Endothelial cell of umbilical vein (primary cell): ENCODE measurements at places on chromosomes 7 and 10. TPM values are rescaled to one million over a fixed set of nuclear protein-coding genes. Genes with fewer than 3 reads are reported as not detected.

- DNase-seq, result no peak
- no peaks in the 10 kb centered on the region for H3K4me1 ChIP-seq
- no peaks in the 10 kb centered on the region for H3K36me3 ChIP-seq
- no peaks in the 10 kb centered on the region for H3K27me3 ChIP-seq
- H3K27ac ChIP-seq, result no peak overlapping the region
- no peak overlapping the region for H3K4me3 ChIP-seq
Observed at GRCh38 chr7:98826811-98827231, 43.0 kb downstream of the TMEM130 start.

GRCh38 chr7:117630907-117631564 is 151.2 kb downstream of the CFTR start:
- no peaks in the 10 kb centered on the region for H3K36me3 ChIP-seq
- no peak for DNase-seq
- H3K27me3 ChIP-seq, result no peaks in the 10 kb centered on the region

GRCh38 chr7:6433784-6434615 is 13.8 kb downstream of the DAGLB start:
- H3K4me1 ChIP-seq, result peaks cover 7% of the 10 kb centered on the region
- no peak overlapping the region for H3K4me3 ChIP-seq
- DNase-seq, result no peak

GRCh38 chr7:75578081-75578480 is 86.0 kb downstream of the SPDYE5 start:
- no peak overlapping the region for H3K27ac ChIP-seq
- no peaks in the 10 kb centered on the region for H3K4me1 ChIP-seq
- no peaks in the 10 kb centered on the region for H3K27me3 ChIP-seq
- no peak for DNase-seq
- no peak overlapping the region for H3K4me3 ChIP-seq

- H3K4me1 ChIP-seq, result no peaks in the 10 kb centered on the region
- peaks cover 3% of the 10 kb centered on the region for H3K36me3 ChIP-seq
- no peak for DNase-seq
- no peak overlapping the region for H3K27ac ChIP-seq
Observed at GRCh38 chr10:132198381-132199181, 11.8 kb downstream of the DPYSL4 start.

- H3K27ac ChIP-seq, result no peak overlapping the region
- no peaks in the 10 kb centered on the region for H3K36me3 ChIP-seq
- no peak for DNase-seq
- H3K4me3 ChIP-seq, result peak overlapping the region; percentile 39
- H3K4me1 ChIP-seq, result peaks cover 16% of the 10 kb centered on the region
- no peaks in the 10 kb centered on the region for H3K27me3 ChIP-seq
Observed at GRCh38 chr10:62373639-62373994, 552 bp upstream of the ZNF365 start.

- peaks cover 8% of the 10 kb centered on the region for H3K27me3 ChIP-seq
- no peak for DNase-seq
- no peaks in the 10 kb centered on the region for H3K4me1 ChIP-seq
- H3K27ac ChIP-seq, result no peak overlapping the region
Observed at GRCh38 chr10:48285710-48286109, 11.2 kb upstream of the FRMPD2 start.

- DNase-seq, result no peak
- no peaks in the 10 kb centered on the region for H3K4me1 ChIP-seq
- H3K27ac ChIP-seq, result no peak overlapping the region
- no peaks in the 10 kb centered on the region for H3K36me3 ChIP-seq
- no peak overlapping the region for H3K4me3 ChIP-seq
Observed at GRCh38 chr10:85850736-85851135, 515.9 kb downstream of the GRID1 start.

- peak; percentile 57 for DNase-seq
- H3K4me3 ChIP-seq, result no peak overlapping the region
Observed at GRCh38 chr7:131546583-131547141, 9.8 kb downstream of the PODXL start.

GRCh38 chr7:107678110-107678753 is 17.6 kb downstream of the SLC26A4 start:
- no peaks in the 10 kb centered on the region for H3K36me3 ChIP-seq
- no peaks in the 10 kb centered on the region for H3K4me1 ChIP-seq
- DNase-seq, result no peak

DNA sequence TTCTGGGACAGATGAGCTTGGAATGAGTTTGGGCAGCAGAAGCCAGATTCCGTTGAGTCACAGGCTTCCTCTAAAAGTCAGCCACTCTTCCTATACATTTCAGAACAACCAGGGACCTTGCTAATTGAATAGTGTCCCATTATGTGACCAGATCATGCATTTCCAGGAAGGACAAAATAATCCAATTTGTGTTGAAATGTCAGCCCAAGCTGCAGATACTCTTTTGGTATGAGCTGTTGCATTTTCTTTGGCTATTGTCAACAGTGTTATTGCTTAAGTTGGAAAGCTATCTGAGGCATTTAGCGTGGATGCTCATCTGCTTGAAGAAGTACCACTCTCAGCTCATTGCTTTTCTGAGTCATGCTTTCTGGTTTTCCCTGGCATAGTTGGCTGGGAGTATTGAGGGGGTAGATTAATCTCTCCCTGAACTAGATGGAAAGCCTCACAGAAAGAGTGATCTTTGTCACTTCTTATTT is 223.7 kb upstream of the HABP2 start:
- no peaks in the 10 kb centered on the region for H3K36me3 ChIP-seq
- no peak overlapping the region for H3K27ac ChIP-seq
- peaks cover 6% of the 10 kb centered on the region for H3K4me1 ChIP-seq
- DNase-seq, result no peak
- no peaks in the 10 kb centered on the region for H3K27me3 ChIP-seq

DNA sequence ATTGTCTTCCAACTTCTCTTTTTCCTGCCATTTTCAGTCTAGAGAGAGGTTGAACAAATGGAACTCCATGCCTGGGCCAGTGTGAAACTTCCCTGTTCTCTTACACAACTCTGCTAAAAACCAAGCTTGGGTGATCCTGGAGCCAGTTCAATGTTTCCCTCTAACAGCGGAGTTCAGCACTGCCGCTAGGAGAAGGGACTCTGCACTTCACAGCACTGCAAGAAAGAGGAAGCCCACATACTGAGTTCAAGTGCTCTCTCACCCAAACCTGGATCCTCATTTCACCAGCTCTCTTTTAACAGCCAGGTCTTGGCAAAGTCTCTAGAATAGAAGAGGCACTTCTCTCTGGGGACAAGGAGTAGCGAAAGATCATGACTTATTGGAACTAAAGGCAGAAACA is 18.8 kb downstream of the FOXI2 start:
- no peak overlapping the region for H3K27ac ChIP-seq
- DNase-seq, result no peak
- no peaks in the 10 kb centered on the region for H3K4me1 ChIP-seq
- no peaks in the 10 kb centered on the region for H3K36me3 ChIP-seq
- no peak overlapping the region for H3K4me3 ChIP-seq
- no peaks in the 10 kb centered on the region for H3K27me3 ChIP-seq

GRCh38 chr7:28272461-28272877 is 91.9 kb upstream of the JAZF1 start:
- peaks cover 3% of the 10 kb centered on the region for H3K27me3 ChIP-seq
- no peak overlapping the region for H3K27ac ChIP-seq
- no peaks in the 10 kb centered on the region for H3K36me3 ChIP-seq
- peak; percentile 51 for DNase-seq
- no peaks in the 10 kb centered on the region for H3K4me1 ChIP-seq

GRCh38 chr7:140238778-140239652 is 62.2 kb upstream of the KDM7A start:
- no peaks in the 10 kb centered on the region for H3K36me3 ChIP-seq
- no peak overlapping the region for H3K27ac ChIP-seq
- DNase-seq, result no peak
- no peaks in the 10 kb centered on the region for H3K4me1 ChIP-seq

DNA sequence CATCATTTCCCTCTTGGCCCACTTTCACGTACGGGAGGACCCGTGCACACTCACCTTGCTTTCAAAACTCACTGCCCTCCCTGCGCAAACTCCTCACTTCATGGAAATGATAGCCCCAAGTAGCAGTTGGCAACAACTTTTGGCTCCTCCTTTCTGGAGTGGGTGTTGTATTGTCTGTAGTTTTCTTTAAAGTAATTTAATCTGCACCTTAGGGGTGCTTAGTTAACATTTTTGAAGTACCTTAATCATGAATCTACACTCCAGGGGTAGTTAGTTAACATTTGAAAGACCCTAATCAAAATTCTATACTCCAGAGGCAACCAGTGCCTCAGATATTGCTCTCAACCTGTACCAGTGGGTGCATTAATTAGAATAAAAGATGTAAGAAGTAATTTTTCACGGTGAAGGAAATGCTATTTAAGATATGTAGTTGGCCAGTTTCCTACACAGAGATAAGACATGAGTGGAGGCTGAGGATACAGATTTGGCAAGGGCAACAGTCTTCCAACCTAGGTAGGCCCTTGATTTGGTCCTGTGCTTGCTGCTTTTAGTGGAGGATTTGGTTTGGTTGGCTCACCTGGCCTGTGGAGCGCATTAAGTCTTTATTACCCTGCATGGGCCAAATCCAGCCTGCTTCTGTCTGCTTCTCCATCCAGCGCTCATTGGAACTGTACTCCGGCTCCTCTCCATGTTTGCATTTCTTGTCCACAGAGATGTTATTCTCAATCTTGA is 93.0 kb downstream of the EXOC4 start:
- H3K27me3 ChIP-seq, result no peaks in the 10 kb centered on the region
- no peak overlapping the region for H3K27ac ChIP-seq
- no peak for DNase-seq
- no peak overlapping the region for H3K4me3 ChIP-seq

DNA sequence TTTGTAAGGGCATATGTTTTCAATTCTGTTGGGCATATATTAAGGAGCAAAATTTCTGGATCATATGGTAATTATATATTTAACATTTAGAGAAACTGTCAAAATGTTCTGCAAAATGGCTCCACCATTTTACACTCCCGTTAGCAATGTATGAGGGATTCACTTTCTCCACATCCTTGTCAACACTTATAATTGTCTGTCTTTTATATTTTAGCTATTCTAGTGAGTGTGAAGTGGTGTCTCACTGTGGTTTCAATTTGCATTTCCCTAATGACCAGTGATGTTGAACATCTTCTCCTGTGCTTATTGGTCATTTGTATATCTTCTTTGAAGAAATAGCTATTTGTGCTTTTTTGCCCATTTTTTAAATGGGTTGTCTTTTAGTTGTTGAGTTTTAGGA is 8.1 kb upstream of the KLHDC10 start:
- H3K4me1 ChIP-seq, result peaks cover 8% of the 10 kb centered on the region
- no peak for DNase-seq
- H3K27me3 ChIP-seq, result no peaks in the 10 kb centered on the region
- H3K27ac ChIP-seq, result no peak overlapping the region

DNA sequence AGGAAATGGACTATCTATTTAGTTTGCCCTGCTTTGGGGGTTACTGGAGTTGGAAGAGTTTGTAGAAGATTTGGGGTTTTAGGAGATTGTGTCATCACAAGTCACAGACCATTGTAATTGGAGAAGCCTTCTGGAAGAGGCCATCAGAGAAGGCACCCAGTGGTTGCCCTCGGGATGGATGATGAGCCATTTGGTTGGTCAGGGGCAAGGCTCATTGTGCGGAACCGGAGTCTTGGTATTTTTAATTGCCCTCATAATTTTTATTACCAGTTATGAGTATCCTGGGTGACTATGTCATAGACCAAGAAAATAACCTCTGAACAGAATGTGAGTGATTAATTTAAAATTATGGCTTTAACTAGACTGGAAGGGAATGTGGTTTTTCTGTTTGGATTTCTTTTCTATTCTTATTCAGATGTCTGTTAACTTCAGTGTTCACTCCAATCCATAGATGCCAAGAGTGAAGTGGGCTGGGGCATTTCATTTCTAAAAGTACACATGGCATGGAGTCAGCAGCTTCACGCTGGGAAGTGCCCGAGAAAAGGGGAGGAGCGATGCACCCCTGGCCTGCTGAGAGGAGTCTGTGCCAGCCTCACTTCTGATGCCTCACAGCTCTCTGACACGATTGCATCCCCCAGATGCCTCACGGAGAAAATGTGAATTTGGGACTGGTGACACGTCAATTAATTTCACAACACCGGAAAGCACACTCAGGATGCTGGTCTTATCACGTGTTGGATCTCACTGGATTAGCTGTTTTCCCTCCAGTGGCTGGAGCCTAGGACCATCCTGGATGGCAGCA is 225.6 kb upstream of the IGFBP3 start:
- no peak overlapping the region for H3K4me3 ChIP-seq
- no peak overlapping the region for H3K27ac ChIP-seq
- no peaks in the 10 kb centered on the region for H3K4me1 ChIP-seq
- no peaks in the 10 kb centered on the region for H3K27me3 ChIP-seq
- no peaks in the 10 kb centered on the region for H3K36me3 ChIP-seq

DNA sequence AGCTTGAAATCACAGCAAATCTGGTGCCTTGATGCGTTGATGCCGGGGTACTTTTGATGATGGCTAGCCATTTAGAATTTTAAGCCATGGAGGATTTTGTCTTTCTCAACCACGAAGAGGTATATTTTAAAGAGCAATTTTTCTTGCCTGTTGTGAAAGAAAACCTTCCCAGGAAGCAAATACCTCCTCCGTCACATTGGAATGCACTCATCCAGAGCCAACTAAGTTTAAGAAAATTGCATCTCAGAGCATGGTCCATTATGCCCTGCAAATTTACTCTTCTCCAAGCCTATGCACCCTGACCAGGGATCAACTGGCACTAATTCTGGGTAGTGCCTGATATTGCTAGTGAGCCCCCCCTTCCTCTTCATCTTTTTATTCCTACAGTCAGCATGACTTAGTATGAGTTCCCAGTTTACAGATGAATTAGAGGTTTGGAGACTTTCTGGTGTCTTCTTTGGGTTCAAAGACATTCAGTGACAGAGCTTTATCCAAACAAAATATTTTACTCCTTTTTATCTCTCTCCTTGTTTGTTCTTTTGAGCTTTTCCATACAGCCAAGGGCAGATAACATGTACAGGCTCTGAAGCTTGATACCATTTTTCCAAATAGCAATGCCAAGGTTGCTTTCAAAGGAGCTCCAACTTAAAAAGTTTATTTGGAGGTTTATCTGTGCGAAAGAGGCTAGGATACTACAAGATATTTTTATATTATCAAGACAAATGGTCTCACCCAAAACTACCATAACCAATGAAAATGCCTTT is 56.6 kb upstream of the ANK3 start:
- DNase-seq, result no peak
- H3K36me3 ChIP-seq, result no peaks in the 10 kb centered on the region
- peaks cover 7% of the 10 kb centered on the region for H3K4me1 ChIP-seq
- H3K4me3 ChIP-seq, result no peak overlapping the region
- no peaks in the 10 kb centered on the region for H3K27me3 ChIP-seq

DNA sequence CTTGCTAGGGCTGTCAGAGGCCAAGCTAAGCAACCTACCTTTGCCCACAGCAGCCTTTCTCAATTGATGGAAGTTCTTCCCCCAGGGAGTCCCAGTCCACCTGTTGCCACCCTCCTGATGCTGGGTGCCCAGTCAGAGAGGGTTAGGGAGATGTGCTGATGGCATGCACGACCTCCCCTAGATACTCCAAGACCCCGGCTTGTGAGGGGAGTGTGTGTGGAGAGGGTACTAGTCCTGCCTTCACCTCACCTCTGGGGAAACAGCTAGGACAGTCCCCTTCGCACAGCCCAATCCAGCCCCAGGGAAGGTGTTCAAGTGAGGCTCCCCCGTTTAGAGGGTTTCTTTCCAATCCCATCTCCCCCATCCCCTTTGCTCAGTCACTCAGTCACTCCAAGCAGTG is 1.3 kb upstream of the UNC5B start:
- H3K4me3 ChIP-seq, result no peak overlapping the region
- H3K27ac ChIP-seq, result no peak overlapping the region
- peaks cover 19% of the 10 kb centered on the region for H3K4me1 ChIP-seq
- H3K27me3 ChIP-seq, result peaks cover 59% of the 10 kb centered on the region
- H3K36me3 ChIP-seq, result no peaks in the 10 kb centered on the region

Gene CYP51A1
- polyA plus RNA-seq, result 9.7 and 16.5 TPM in 2 replicates

Gene CACNB2
- polyA plus RNA-seq, result not detected in 2 replicates

Gene CYCS
- 12.3 and 21.4 TPM in 2 replicates for polyA plus RNA-seq

Gene PPP1R3C
- 2.0 TPM in 2 replicates for polyA plus RNA-seq

Gene GPR15LG
- polyA plus RNA-seq, result not detected in 2 replicates

Gene SAMD9
- polyA plus RNA-seq, result 0.68 and 0.92 TPM in 2 replicates

Gene RRP12
- 11.9 and 13.6 TPM in 2 replicates for polyA plus RNA-seq

Gene HMX2
- polyA plus RNA-seq, result not detected in 2 replicates

Gene INSYN2A
- polyA plus RNA-seq, result 0.04 TPM in 1 of 2 replicates, not detected in the other
